Activated CD8-positive, alpha-beta memory T cell treated with anti-CD3 and anti-CD28 coated beads, Interleukin-2, amount 50 U/mL, for 48 hours (primary cell): ENCODE measurements at places on chromosomes 2 and 18.

DNA sequence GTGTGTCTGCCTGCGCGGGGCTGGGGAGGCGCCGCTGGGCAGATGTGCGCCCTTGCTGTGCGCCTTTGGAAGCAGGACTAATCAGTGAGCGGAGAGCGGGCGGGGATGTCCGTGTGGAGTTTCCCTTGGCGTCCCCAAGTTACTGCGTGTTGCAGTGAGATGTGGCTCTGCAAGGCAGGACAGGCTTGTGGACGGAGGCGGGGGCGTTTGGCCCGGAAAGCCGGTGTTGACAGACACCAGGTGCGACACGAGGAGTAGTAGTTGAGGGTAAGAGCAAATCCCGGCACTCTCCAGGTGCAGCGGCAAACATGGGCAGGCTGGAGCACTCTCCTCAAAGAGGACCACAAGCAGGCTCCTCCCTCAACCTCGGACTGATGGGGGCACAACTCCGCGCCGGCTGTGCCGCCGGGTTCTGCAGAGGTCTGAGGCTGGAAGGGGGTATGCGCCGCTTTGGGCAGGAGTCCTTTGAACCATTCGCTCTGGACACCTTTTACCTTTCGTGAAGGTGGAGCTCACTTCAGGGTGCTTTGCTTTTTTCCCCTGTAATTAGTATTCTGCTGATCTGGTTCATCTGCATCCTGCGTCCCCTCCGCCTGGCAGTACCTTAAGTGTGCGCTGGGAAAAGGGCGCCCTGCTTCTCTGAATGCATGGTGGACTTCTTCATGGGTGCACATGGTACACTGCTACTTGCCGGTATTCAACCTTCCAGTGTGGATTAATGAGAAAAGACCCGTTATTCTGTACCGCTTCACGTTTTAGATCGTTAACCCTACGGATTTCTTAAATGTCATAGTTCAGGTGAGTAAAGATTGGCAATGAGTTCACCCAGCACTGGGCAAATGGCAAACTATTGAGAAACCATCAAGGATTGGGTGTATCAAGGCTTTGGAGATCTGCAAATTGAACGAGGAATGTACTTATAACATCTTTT lies 608 bp downstream of the CDH7 start:
- no peak for DNase-seq

DNA sequence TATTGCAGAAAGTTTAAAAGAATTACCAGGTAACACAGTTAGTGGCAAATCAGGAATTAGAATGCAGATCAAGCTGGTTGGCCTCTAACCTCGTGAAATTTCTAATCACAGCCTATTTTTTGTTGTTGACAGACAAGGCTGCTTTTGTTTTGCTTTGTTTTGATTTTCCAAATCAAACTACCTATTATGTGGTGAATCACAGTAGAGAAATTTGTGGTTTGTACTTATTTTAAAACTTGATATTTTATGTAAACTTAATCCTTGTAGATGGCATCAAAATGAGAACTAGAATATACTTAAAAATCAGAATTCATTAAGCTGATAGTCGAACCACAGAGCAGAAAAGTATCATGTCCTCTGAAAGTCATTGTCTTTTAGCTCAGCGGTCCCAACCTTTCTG lies 258.1 kb downstream of the CTNNA2 start:
- no peak for DNase-seq

DNA sequence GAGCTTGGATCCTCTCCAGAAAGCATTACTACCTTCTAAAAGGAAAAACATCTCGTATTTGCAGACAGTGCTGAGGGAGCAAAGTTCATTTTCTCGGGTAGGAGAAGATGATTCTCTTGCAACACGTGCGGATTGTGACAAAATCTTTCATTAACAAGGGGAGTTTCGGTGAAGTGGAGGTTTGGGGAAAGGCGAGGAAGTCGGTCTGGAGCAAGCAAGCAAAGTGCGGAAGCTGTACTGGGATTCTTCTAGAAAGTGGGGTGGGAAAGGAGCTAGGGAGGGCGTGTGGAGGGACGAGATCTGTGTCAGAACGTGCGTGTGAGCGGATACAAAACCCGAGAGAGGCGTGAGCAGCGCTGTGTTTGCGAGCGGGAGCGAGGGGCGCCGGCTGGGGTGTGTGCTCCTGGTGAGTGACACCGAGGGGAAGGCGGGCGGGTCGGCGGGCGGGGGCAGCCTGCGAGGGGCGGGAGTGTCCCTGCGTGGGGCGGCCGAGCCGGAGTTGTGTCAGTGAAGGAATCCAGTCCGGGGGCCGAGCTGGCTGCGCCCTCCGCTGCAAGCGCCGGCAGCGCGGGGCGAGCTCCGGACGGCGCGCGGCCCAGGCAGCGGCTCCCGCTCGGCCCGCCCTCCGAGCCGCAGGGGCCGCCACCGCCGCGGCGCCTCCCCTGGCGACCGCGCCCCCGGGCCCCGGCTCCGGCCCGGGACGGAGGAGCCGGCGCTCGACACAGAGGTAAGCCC lies at the start of gene SPATS2L:
SPATS2L (plus strand) TSS at position 498 of the 735 bp plus-strand sequence. CDS start 82,552 bp downstream, outside the sequence.
- peak; percentile 81 for DNase-seq

GRCh38 chr18:48948112-48949049 lies 2.4 kb downstream of the SMAD7 start:
- DNase-seq = no peak

- DNase-seq = no peak
These were observed 152.4 kb upstream of the KCTD1 start for GRCh38 chr18:26700728-26701127.

DNA sequence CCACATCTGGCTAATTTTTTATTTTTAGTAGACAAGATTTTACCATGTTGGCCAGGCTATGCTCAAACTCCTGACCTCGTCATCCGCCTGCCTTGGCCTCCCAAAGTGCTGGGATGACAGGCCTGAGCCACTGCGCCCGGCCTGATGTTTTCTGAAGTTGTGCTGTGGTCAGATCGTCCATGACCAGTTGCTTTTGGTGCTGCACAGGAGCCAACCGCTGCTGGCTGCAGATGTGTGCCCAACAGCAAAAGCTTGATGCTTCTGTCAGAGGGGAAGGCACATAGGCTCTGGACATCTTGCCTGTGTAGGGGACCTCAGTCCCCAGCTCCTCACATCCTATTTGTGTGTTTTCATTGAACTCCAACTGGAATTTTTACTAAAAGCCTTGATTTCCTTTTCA lies 218.3 kb downstream of the AGAP1 start:
- no peak for DNase-seq

- no peak for DNase-seq
These were observed 54.2 kb upstream of the FZD5 start for GRCh38 chr2:207823865-207824264.

- peak; percentile 80 for DNase-seq
These were observed 5.3 kb upstream of the GDF7 start for GRCh38 chr2:20661421-20662307.

- DNase-seq = no peak
These were observed 38.0 kb upstream of the ERMN start for GRCh38 chr2:157363612-157364101.

GRCh38 chr2:32721376-32721775 lies 93.5 kb downstream of the TTC27 start:
- no peak for DNase-seq

DNA sequence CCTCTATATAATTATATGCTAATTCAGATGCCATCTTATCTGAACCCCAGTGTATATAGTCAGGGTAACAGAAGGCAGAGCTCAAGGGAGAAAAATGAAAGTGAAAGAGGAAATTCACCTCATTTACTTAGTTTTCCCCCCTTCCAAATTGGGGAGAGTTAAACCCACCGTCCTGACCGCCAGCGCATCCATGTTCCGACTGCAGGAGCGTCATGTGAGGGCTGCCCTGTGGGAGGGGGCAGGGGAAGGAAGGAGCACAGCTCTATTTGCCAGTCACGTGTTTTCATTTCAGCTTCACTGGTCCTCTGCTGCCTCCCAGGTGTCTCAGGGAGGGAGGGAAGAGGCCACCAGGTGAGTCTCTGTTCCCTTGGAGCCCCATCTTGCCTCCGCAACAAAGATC lies 13.2 kb downstream of the CNNM4 start:
- DNase-seq = peak; percentile 59

- DNase-seq = no peak
These were observed 295.6 kb upstream of the LRATD1 start for GRCh38 chr2:14336759-14337382.
